PC-9 (cell line): ENCODE measurements at places on chromosomes 16 and 17. TPM values are rescaled to one million over a fixed set of nuclear protein-coding genes. Genes with fewer than 3 reads are reported as not detected.

- H3K4me1 ChIP-seq: no peaks in the 10 kb centered on the region
- H3K27me3 ChIP-seq: no peaks in the 10 kb centered on the region
- no peak overlapping the region for H3K4me3 ChIP-seq
- no peak for DNase-seq
- no peak overlapping the region for H3K27ac ChIP-seq
These were observed 13.9 kb downstream of the EIF4A3 start for GRCh38 chr17:80132906-80133625.

- no peaks in the 10 kb centered on the region for H3K4me1 ChIP-seq
- H3K27me3 ChIP-seq: peaks cover 52% of the 10 kb centered on the region
- H3K27ac ChIP-seq: no peak overlapping the region
- DNase-seq: no peak
These were observed 153.4 kb upstream of the SDK2 start for GRCh38 chr17:73797594-73798110.

GRCh38 chr17:57544401-57544800, 200.7 kb downstream of the CCDC182 start:
- H3K27ac ChIP-seq: no peak overlapping the region
- no peaks in the 10 kb centered on the region for H3K4me1 ChIP-seq
- no peak overlapping the region for H3K4me3 ChIP-seq
- H3K27me3 ChIP-seq: peaks cover 12% of the 10 kb centered on the region
- no peaks in the 10 kb centered on the region for H3K36me3 ChIP-seq
- DNase-seq: no peak

- H3K36me3 ChIP-seq: no peaks in the 10 kb centered on the region
- no peak for DNase-seq
- H3K27me3 ChIP-seq: no peaks in the 10 kb centered on the region
These were observed 4.7 kb upstream of the TGFB1I1 start for GRCh38 chr16:31467151-31467773.

The TBC1D3I gene
- 0.50 and 0.81 TPM in 2 replicates for total RNA-seq
